ENCODE measurements at places on chromosomes 3 and 15.
A peak's percentile ranks its signal among the peaks of the same experiment; 100 is the strongest.

- no peak for DNase-seq
Measured at GRCh38 chr3:65033576-65033975, 345.8 kb upstream of the ADAMTS9 start.

- no peak for DNase-seq
Measured at GRCh38 chr15:26504009-26504408, 268.9 kb downstream of the GABRB3 start.

DNA sequence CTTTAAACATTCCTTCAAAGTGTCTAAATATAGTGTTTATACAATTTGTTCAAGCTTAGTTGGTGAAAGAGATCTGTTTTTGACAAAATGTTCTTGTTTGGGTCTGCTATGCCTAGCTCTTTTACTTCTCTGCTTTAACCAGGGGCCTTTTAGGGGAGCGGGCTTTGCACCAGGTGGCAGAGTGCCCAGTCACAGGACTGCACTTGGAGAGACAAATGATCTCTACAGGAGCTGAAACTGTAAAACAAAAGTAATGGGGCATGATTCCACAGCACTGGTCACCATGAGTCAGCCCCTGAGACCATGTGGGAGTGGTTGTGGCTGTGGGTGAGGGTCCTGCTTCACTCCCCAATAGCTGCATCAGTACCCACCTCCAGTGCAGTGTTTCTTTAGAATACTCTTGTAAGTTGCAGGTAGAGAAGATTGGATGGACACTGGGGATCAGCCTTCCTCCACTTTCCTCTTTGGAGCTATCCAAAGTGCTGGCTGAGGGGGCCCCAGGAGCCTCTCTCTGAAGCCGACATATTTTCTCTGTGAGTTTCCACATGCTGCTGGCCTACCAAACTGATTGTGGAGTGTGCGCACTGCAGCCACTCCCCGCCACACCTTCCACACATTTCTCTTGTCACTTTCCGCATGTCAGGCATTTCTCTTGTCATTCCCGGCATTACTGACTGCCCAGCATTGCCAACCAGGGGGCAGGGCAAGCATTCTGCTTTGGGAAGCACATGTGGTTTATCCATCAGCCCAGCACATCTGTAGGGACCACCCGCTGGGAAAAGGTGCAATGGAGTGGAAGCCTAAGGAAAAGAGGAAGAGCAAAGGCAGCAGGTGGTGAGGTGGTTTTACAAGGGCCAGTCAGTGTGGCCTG lies 110.0 kb downstream of the EPHB1 start:
- DNase-seq = no peak

DNA sequence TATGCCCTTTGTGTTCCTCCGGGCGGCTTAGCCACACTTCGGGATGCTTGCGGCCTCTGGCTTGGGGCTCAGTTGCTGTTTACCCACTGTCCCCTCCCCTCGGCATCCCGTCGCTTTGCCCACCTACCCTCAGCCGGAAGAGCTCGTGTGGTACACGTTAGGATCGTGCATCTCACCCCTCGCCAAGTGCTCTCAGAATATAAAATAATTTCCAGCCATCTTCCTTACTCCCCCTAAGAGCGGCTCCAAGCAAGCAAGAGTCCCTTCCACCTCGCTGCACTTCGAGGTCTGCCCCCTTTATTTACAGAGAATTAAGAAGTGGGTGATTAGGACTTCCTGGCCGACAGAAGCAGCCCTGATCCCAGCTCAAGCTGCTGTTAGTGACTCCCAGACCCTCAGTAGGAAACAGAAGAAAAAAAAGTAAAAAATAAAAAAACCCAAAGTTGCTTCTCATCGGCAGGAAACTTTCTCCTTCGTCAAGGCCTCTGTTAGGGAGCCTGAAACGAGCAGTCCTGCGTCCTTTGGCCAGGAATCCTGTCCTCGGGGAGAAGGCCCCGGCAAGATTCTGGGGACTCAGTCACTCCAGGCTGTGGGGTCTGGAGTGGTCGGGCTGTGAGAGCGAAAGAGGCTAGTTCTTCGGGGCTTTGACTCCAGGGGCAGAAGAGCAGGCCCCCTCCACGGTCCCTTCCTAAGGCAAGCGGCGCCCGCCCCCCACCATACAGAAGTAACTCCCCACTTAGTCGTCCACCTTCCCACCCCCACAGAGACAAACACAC lies 3.0 kb downstream of the MEIS2 start:
- no peak for DNase-seq

DNA sequence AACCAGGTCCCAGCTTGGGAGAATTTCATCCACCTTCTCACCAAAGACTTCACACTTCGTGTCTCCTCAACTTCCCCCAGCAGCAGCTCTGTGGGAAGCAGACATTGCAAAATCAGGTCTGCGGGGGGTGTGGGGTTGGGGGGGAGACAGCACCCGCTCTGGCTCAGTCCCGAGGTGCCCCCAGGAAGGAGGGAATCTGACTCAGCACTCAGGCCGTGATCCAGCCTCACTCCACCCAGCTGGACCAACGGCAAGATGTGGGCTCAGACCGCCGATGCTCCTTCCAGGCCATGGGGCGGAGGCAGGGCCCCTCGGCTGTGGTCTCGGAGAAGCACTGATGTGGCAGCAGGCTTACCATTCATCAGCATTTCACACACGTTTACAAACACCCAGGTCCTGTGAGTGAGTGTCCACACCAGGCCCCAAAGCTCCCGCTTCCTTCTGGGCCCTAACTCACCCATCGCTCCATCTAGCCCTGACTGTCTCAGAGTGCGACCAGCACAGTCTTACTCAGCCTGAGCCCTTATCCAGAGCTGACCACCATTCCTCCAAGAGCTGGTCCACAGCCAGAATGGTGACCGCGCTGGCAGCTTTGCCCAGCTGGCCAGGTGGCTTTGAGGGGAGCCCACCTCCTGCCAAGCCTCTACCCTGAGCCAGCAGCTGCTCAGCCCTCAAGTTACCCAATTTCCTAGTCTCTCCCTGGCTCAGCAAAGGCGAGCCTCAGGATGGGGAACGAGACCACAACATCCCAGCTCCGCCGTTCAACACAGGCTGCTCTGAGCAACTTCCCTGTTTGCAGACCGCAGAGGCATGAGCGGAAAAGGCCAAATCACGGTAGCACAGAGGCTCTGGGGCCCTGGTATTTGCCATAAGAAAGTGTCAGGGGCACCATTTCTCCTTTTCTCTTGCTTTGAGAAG lies 3.3 kb downstream of the STAB1 start:
- DNase-seq = no peak

DNA sequence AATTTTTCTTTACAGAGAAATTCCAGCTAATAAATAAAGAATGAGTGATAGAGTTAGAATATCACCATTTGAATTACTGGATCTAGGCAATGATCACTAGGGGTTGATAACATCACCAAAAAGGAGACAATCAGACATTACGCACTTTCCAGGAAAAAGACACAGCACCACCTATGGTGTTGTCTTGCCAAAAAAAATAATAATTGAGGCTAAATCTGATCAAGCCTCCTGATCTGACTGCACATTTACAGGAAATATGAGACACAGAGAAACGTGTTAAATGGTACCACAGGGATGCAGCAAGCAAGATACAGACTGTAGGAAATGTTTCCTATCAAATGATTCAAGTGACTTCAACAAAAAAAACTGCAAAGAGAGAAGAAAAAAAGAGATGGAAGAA lies 92.8 kb downstream of the EOMES start:
- DNase-seq = no peak

DNA sequence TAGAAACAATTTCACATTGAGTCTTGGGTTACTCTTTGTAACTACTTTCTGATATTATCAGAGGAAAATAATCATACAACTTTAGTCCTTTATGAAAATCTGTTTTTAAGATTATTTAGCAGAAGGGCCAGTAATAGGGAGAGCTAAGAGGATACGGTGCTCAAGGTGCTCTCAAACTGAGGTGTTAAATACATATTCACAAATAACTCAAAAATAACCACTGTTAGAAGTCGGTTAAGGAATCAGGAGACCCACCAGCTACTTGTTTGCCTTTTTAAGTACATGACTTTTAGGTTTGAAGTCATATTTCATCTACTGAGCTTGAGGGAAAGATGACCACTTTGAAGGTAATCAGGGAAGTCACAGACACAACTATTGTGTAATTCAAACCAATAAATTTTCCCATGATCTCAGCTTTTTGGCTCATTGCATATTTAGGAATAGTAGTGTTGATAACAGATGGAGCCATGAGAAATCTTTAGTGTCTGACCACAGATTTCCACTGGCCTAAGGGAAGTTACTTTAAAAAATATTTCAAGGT lies 1.4 kb upstream of the RSRC1 start:
- no peak for DNase-seq

- no peak for DNase-seq
Measured at GRCh38 chr15:101272584-101272983, 4.7 kb downstream of the SELENOS start.

GRCh38 chr15:70014860-70015490 lies 82.7 kb downstream of the TLE3 start:
- no peak for DNase-seq

DNA sequence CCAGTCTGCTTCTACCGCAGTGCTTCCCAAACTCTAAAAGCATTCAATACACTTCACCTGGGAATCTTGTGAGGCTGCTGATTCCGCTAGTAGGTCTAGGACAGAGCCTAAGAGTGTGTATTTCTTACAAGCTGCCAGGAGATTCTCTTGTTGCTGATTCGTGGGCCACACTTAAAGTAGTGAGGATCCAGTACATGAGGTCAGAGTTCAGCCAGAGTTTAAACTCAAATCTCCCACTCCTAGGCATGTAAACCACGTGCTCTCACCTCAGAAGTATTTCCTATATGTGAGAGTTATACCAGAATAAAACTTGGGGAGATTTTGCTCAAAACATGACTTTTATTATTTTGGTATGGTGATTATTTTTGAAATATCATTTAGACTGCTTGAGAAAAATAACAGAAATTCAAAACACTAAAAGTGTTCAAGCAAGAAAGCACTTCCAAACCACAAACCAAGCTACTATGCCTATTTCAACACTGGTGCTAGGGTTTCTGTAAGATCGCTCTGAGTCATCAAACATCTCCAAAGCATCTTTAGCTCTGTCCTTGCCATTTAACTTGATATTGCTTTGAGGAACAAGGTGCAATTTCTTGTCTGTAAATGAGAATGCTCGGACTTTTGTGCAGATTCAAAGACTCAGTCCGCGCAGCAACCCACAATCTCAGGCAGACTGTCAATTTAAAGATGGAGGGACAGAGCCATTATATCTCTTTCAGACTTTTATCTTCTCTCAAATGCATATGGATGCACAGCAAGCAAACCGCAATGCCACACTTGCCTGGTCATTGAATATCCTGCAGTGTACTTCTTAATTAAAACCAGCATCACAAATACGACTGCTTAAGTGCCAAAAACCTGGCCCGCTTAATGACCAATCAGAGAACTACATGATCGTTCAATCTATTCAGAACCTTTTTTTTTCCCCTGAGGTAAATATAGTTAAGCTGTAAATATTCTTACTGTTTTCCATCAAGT lies 59.8 kb downstream of the AGTR1 start:
- DNase-seq = no peak

- DNase-seq = no peak
Measured at GRCh38 chr3:182118066-182118465, 406.3 kb downstream of the SOX2 start.

- DNase-seq = peak; percentile 90
Measured at GRCh38 chr3:192727032-192727847, at the start of gene FGF12. Gene FGF12, minus strand, starts transcription at chr3:192727541.

DNA sequence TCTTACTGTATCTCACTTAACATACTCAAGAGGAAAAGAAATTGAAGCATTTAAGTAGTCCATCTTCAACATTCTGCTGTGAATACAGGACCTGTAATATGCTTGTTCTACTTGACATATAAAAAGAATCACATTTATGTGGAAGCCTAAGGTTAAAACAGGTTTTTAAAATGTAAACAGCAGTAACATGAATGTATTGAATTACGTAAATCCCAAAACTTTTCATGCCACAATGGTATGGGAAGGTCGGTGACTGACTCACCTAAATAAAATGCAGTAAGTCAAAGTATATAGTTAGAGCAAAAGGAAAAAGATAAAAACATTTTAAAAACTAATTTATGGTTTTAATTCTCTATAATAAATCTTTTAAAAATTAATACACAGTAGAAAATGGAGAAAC lies 115.7 kb upstream of the TJP1 start:
- DNase-seq = no peak
